ENCODE measurements at places on chromosomes 2 and 18. TPM values are rescaled to one million over a fixed set of nuclear protein-coding genes. Genes with fewer than 3 reads are reported as not detected.

The ADD2 gene
- 1.3 TPM for total RNA-seq

The MALT1 gene
- total RNA-seq: 8.5 TPM

The CD302 gene
- total RNA-seq: 14.4 TPM

The KRTCAP3 gene
- not detected for total RNA-seq

The CAVIN2 gene
- total RNA-seq: 335 TPM

The PROC gene
- not detected for total RNA-seq

The SLC9A2 gene
- under 0.01 TPM for total RNA-seq

The MROH2A gene
- total RNA-seq: not detected

The CD207 gene
- total RNA-seq: not detected

The USP40 gene
- total RNA-seq: 23.5 TPM

The C1QL2 gene
- total RNA-seq: not detected

The CRYBA2 gene
- not detected for total RNA-seq

The CPLX4 gene
- not detected for total RNA-seq

The IL1RL2 gene
- total RNA-seq: not detected

The ABCG5 gene
- not detected for total RNA-seq

The G6PC2 gene
- total RNA-seq: not detected

The NGEF gene
- 0.10 TPM for total RNA-seq

The COL5A2 gene
- total RNA-seq: 107 TPM

The DYNAP gene
- total RNA-seq: not detected
